Activated gamma-delta T cell treated with anti-CD3 and anti-CD28 coated beads, Interleukin-2, amount 50 U/mL, for 16 hours (primary cell): ENCODE measurements at places on chromosomes 4 and X.

DNA sequence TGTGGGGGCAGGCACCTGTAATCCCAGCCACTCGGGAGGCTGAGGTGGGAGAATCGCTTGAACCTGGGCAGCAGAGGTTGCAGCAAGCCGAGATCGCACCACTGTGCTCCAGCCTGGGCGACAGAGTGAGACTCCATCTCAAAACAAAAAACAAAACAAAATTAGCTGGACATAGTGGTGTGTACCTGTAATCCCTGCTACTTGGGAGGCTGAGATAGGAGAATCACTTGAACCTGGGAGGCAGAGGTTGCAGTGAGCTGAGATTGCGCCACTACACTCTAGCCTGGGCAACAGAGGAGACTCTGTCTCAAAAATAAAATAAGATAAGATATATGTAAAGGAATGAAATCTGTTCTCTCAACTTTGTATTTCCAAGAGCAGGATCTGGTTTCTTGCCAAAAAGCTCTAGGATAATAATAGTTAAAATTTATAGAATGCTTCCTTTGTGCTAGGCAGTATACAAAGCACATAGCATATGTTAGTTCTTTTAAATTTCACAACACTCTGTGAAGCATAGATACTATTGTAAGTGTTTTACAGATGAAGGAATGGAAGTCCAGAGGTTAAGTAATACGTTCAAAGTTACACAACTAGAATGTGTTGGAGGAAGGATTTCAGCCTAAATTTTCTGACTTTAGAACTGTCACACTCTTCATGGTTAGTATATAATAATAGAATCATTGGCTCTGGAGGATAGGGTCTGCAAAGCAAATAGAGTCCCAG, 10.3 kb downstream of the MRPL1 start:
- no peak for DNase-seq

GRCh38 chr4:126427853-126428252, 1113.1 kb downstream of the FAT4 start:
- DNase-seq = no peak

- DNase-seq = no peak
These were observed 32.4 kb upstream of the PGM2 start for GRCh38 chr4:37794056-37794455.

- DNase-seq = no peak
These were observed 92.1 kb downstream of the AFF1 start for GRCh38 chr4:87026800-87027495.

DNA sequence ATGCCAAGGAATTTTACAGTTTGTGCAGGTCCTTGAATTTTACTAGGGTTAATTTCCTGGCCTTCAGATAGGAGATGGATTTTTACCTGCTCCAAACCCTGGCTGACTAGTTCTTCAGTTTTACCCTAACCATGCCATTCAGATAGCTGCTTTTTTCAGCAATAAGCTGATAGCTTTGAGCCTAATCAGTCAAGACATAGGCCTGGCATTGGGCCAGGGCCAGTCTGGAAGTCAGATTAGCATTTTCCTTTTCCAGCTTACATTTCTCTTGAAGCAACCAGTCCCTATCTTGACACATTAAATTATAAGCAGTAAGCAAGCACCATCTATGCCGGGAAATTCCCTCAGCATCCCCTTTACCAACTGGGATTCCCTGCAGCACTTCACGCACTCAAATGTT, 177.1 kb downstream of the ADGRA3 start:
- DNase-seq = no peak

- DNase-seq = no peak
These were observed 91.0 kb downstream of the ARHGAP24 start for GRCh38 chr4:85565761-85566480.

DNA sequence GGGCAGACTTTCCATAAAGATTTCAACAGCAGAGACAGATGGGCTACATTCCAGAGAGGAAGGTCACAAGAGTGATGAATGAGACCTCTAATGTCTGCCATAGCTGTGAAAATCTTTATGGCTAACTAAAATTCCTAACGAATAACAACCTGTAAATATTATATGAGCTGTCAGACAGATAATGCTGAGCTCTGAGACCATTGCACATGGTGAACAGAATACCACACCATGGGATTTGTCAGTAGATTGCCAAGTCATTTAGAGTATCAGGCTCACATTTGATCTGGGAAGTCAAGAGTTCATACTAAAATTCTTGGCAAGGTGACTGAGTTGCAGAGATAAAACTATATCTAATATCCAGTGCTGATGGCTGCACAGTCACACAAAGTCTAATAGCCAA, 259.2 kb upstream of the FTHL17 start:
- no peak for DNase-seq

DNA sequence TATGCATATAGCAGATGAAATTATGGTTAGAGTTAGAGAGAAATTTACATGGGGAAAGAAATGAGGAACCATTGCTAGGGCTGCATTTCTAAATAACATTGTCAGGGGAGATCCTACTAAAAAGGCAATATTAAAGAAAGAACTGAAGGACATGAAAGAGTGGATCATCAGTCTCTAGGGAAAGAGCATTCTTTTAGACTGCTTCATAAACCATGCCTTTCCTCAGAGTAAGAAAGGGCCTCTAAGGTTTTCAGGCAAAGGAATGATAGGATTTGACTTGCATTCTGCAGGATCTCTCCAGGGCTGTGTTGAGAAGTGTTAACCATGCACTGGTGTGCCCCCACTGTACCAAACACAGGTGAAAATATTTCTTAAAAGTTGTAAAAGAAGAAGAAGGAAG, 385.4 kb upstream of the MAD2L1 start:
- DNase-seq = no peak

DNA sequence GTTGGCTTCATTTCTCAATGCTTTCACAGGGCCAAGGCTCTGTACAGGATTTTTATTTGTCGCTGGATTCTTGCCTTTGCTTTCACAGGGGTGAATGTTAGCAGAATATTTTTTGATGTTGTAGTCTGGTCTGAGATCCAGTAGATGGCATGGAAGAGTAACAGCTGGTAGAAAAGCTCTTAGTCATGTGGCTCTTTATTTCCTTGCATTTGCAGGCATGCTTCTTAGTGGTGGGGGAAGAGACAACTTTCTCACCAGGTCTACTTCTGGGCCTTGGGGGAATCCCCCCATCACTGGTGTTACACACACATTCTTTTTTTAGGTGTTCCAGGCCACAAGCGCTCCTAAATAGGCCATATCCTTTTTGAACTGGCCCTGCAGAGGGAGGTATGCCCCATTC, 58.2 kb upstream of the DKK2 start:
- DNase-seq = no peak
